ENCODE measurements at places on chromosomes 12 and 14.

GRCh38 chr12:1919763-1920162, 1.3 kb upstream of the CACNA2D4 start:
- DNase-seq = no peak

- peak; percentile 80 for DNase-seq
These were observed 7.8 kb downstream of the ZDHHC22 start for GRCh38 chr14:77133720-77134338.

DNA sequence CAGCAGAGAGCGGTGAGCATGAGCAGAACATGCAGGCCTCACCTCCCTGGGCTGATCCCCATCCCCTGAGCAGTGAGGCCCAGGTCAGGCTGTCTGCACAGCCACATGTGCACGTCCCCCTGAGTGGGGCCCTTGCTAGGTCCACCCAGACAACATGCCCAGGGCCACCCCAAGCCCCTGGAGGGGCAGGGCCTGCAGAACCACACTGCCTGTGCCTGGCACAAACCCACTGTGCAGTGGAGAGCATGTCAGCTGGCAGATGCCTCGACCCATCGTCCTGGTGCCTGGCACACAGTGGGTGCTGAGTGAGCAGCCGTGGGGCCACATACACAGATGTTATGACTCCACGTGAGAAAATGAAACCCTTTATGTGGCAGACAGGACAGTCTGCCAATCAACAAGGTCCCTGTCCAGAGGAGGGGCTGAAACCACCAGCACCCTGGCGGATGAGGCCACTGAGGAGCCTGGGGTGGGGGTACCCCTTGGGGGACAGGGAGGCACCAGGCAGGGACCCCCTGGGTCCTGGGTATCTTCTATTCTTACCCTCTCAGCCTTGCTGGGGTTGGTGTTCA, 8.3 kb downstream of the ANHX start:
- no peak for DNase-seq

- DNase-seq = no peak
These were observed 706 bp downstream of the PRMT5 start for GRCh38 chr14:22928237-22929103.

DNA sequence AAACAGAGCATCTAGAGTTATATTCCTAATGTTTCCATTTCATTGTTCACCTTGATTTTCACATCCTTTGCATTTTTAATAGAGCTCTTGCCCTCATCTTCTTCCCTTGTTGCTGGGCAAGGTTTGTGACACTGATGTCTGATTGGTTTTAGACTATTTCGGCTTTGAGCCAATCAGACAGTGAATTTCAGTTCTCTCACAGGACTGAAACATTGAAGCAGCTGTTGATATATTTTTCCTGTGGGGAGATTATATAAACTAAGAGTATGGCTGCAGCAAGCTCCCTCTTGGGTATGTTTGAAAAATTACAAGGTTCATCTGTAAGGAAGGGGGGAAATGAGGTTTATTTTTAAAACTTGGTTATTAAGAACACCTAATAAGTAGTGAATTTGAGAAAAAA, 51.2 kb downstream of the ATF7IP start:
- peak; percentile 50 for DNase-seq

DNA sequence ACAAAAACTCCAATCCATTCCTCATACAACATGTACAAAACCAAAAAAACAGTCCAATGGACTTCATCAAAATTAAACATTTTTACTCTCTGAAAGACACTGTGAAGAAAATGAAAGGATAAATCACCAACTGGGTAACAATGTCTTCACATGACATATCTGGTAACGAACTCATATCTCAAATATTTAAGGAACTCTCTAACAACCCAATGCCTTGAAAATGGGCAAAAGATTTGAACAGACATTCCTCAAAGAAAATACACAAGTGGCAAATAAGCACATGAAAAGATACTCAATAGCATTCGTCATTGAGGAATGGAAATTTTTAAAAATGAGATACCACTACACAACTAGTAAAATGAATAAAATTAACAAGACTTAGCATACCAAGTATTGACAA, 198.7 kb upstream of the RASSF8 start:
- DNase-seq = no peak

- no peak for DNase-seq
These were observed 17.7 kb upstream of the HNF1A start for GRCh38 chr12:120960657-120961056.

- no peak for DNase-seq
These were observed 23.2 kb downstream of the PCNX4 start for GRCh38 chr14:60114881-60115280.

- DNase-seq = no peak
These were observed 32.7 kb downstream of the ANAPC7 start for GRCh38 chr12:110370732-110371231.

DNA sequence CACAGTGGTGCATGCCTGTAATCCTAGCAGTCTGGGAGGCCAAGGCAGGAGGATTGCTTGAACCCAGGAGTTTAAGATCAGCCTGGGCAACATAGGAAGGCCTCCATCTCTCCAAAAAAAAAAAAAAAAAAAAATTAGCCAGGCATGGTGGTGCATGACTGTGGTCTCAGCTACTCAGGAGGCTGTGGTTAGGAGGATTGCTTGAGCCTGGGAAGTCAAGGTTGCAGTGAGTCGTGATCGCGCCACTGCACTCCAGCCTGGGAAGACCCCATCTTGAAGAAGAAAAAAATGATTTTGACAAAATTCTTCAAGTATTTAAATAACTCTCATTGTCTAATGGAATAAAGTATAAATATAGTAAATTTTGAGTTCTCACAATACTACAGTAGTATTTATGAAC, 219.2 kb upstream of the SSTR1 start:
- DNase-seq = no peak

Data from muscle of arm (tissue), 14 donors.